Activated T-cell treated with anti-CD3 and anti-CD28 coated beads, Interleukin-2, amount 50 U/mL, for 4 hours (primary cell): ENCODE measurements at places on chromosomes 4 and X.

GRCh38 chr4:17583276-17583675, 6.3 kb downstream of the LAP3 start:
- no peak for DNase-seq

GRCh38 chr4:150178161-150178560, 99.9 kb downstream of the DCLK2 start:
- no peak for DNase-seq

- no peak for DNase-seq
Measured at GRCh38 chrX:31099536-31100090, 27.8 kb upstream of the FTHL17 start.

DNA sequence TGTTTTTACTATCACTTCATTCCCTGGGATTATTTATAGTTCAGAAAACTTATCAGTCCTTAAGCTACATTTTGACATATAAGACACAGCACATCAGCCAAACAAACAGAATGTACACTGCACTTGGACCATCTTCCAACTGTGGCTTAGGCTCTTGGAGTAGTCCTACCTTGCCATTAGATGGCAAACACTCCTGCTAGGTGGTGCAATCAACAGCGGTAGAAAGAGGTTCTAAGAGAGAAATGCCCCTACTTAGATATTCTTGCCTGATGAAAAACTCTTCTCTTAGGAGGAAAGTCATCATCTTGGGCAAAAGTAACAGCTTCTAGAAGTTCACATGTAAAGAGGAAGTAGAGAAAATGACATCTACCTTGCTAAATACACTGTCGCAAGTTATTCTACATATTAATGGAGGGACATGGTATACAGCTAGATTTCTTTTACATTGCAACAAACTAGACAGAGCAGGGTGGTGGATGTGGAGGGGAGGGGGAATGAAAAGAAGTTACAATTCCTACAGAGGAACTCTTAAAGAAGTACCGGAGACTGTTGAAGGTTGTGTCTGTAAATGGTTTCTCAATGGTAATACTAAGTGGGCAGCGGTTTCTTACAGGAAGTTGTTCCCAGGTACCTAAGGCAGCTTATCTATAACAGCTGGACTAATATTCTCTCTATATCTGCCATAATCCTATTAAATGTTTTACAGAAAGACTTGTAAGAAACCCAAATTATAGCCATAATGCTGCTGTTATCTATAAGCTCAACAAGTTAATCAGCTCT, 8.1 kb upstream of the STPG2 start:
- no peak for DNase-seq

DNA sequence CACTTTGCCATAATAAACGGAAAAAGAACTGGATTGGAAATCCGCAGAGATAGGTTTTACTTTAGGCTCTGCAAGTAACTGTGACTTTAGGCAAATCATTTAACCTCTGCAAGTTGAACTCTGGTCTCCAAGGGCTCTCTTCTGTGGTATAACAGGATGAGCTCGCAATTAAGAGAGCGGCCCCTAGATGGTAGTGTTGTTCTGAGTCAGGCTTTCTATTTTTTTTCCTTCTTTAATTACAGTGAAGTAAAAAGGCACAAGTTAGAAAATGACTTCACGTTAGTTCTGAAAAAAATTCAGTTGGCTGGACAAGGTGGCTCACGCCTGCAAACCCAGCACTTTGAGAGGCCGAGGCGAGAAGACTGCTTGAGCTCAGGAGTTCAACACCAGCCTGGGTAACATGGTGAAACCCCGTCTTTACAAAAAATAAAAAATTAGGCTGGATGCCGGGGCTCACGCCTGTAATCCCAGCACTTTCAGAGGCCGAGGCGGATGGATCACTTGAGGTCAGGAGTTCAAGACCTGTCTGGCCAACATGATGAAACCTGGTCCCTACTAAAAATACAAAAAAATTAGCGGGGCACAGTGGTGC, 18.0 kb downstream of the RPS3A start:
- peak; percentile 27 for DNase-seq

DNA sequence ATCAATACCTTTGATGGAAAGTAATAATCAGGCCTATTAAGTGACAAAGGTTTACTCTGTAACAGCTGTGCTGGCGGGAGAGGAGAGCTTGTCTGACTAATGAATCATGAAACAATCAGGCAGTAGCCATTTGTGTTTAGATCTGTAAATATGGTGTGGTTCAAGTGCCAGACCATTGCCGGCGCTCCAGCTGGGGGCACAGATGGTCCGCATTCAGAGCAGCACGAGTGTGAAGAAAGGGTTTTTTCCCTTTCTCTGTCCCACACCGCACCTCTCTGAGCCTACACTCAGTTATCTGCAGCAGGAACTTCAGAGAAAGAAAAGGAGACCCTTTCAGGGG, 111.3 kb upstream of the PAQR3 start:
- DNase-seq, result no peak

- no peak for DNase-seq
Measured at GRCh38 chr4:150794706-150795105, 212.8 kb downstream of the MAB21L2 start.

GRCh38 chr4:145034727-145035211, 63.2 kb downstream of the ANAPC10 start:
- no peak for DNase-seq

DNA sequence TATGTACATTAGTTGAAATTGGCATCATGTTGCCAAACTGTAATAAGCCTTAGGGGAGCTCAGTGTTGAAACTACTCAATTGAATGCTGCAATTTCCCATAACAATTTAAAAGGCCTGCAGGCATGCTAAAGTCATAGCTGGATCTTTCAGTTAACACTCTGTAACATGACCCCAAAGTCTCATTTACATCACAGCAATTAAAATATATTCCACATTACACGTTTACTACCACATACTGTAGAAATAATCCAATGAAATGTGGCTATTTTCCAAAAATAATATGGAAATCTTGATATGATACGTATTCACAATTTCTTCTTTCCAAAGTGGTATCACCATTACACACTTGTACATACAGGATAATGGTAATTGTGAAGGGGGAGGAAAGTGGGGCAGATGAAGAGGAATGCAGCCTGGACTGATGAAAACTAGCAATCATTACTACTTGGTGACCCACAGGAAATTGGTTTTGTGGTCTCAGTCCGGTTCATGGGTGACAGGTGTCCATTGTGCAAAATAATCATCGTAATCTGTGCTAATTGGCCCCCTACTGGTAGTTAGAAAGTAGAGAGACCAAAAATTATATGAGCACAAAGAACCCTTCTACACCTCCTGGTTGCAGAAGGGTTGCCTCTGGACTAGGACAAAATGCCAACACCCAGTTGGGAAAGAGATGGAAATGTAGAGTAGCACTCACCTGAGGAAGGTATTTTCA, 63.7 kb downstream of the TENM3 start:
- DNase-seq, result no peak

- no peak for DNase-seq
Measured at GRCh38 chr4:118921786-118922185, 33.1 kb downstream of the SYNPO2 start.

DNA sequence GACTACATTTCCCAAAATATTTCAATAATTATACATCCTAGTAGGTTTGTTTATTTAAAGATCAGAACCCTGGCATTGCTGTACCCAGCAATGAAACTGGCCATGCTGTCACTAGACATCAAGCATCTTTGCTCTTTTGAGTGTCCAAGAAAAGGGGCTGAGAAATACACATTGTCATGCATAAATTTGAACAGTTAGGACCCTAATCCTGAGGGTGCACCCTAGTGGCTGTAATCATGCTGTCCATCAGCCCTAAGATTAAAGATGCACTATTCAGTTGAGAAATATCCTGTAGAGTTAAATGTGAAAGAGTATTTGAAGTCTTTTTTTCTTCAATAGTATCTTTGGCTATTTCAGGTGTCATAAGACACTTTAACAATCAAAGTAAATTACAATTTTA, 108.8 kb downstream of the NFKB1 start:
- DNase-seq, result no peak

DNA sequence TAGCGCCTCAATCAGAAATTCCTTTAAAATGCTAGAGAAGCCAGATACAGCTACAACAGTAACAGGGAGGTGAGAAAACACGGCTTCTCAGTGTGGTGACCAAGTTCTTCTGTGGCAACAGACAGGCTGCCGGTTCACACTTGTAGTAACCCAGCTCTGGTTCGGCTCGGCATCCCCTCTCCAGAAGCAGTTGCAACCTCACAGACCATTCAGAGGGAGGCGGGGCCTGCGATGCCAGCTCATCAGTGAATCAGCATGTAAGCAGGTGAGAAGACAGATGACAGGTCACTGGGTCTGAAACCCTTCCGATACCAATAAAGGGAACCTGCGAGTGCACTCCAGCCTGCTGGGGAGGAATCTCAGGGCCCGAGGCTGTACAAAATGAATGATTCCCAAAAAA, 251.0 kb downstream of the KCNIP4 start:
- DNase-seq, result no peak

- DNase-seq, result no peak
Measured at GRCh38 chrX:9466124-9466495, 1.3 kb downstream of the TBL1X start.

- no peak for DNase-seq
Measured at GRCh38 chrX:3712051-3712869, 1.2 kb downstream of the PRKX start.

DNA sequence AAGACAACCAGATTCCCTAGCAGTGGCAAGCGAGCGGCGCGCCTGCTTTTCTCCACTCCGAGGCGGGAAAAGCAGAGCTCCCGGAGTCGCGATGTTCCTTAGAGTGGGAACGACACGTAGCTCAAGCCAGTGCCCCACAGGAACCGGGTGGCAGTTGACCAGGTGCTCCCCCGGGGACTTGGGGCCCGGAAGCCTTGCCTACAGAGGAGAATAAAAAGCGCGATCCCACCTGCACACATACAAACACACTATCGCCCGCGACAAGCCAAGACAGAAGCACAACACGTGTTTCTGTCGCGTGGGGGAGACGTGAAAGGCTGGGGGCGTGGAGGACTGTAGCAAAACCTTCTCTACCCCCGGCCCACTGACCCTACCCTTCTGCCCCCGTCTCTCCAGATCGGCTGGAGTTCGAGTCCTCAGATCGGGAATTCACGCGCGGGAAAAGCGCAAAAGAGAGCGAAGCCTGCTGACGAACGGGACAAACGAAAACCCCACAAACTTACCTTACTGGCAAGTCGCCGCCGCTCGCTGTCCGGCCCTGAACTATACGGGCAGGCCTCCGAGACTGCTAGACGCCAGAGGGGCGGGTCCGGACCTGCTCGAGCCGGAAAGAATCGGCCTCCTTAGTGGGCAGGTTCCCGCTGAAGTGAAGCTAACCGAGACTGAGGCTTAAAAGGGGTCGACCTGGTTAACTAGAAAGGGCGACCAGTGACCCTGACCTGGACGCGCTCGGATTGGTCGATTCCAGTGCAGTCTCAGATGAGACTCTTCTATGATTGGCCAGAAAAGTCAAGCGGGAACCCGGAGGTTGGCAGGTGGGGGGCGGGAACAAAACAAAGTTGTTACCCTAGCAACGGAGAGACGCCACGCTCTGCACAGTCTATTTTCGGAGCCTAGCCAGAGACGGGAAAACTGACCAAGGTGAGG, at the start of the genes DNAAF6 and NUP62CL:
TSS of gene DNAAF6 (plus strand) at position 842 of the 927 bp plus-strand sequence. CDS start 6,265 bp downstream, outside the sequence.
TSS of gene NUP62CL (minus strand) at position 664 of the 927 bp plus-strand sequence. CDS start 31,287 bp downstream, outside the sequence.
- DNase-seq, result peak; percentile 58

GRCh38 chrX:47178337-47178736, 15.3 kb upstream of the UBA1 start:
- DNase-seq, result no peak

DNA sequence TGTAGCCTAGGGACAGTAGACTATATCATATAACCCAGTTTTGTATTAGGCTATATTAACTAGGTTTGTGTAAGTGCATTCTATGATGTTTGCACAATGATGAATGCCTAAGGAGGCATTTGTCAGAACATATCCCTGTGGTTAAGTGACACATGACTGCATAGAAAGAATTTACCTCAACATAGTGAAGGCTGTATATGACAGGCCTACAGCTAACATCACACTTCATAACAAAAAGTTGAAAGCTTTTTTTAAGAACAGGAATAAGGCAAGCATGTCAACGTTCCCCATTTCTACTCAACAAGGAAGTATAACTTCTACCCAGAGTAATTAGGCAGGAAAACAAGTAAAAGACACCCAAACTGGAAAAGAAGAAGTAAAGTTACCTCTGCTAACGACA, 165.9 kb upstream of the NDST4 start:
- no peak for DNase-seq

DNA sequence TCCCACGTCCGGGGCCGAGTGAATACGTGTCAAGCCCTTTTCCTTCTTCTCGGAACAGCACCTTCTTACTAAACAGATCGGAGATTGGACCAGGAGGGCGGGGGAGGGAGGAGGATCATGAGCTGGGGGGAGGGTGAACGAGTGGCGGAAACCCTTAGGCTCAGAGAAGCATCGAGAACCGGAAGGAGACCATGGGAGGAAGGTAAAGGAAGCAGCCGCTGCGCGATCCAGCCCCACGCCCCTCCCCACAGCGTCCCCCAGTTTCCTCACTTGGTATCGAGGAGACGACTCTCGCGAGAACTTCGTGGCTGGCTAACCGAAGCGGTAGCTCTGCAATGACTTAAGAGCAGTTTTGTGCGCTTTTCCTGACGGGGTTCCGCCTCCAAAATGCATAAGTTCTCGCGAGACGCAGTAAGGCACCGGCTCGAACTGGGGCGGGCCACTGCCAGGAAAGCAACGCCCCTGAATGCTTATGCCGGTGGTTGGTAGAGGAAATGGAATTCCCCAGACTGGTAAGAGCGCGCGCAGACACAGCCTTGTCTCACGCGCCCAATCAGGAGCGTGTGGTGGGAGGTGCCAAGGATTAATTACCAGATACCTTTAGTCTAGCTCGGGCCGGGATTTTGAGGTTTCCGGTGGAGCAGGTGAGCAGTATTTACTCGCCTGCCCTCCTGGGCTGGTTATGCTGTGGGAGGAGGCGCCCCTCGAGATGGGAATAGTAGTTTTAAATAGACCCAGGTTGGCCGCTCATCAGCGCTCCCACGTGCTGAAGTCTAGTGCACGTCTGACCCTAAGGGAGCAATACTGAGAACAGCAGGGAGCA, 534 bp upstream of the UBE2D3 start:
- peak; percentile 99 for DNase-seq

DNA sequence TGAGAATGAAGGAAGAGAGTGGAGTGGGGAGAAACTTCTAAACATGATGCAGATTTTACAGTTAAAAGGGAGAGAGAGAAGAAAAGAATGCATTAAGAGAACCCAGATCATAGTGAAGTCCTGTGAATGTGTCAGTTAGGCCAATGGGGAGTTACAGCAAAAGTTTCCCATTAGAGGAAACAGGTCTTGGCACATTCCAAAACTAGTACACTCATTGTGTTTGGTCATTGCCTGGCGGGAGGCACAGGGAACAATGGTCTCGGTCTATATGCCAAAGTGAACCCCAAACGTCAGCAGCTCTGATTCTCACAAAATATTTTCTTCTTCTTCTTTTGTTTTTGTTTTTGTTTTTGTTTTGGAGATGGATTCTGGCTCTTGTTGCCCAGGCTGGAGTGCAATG, 284.5 kb upstream of the CTSO start:
- DNase-seq, result no peak

- DNase-seq, result no peak
Measured at GRCh38 chr4:158936238-158936637, 166.6 kb upstream of the RAPGEF2 start.
